ENCODE measurements at places on chromosomes 7 and 10.

DNA sequence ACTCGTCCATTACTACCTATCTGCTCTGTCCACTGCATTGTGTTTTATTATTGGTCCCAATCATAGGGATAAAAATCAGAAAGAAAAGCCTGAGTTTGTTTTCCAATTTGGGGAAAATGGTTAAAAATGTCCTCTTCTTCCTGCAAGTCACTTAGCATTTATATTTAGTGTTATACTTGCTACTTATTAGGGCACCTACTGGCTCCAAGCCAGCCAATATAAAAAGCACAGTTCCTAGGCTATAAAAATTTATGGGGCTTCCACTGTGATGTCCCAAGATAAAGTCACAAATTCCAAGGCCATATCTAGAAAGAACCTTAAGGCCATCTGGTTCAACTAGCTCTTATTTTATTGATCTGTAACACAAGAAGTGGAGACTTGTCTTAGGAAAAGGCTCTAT is 3.2 kb downstream of the SLC35B4 start:
- no peak for DNase-seq

DNA sequence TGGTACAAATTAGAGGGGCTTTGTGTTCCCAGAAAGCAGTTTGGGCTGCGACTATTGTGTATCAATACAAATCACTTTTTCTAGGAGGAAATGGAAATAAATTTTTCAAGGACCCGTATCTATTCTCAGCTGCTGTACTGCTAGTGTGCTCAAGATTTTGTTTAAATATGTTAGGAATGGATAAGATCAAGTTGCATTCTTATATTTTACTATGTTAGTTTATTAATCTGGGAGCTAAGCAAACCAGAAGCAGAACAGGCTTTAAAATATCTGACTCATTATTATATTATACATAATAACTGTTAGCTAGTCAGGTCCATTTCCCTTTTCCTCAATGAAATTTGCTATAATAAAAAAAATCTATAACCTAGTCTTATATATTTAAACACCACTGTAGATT is 11.1 kb upstream of the GLCCI1 start:
- no peak for DNase-seq

DNA sequence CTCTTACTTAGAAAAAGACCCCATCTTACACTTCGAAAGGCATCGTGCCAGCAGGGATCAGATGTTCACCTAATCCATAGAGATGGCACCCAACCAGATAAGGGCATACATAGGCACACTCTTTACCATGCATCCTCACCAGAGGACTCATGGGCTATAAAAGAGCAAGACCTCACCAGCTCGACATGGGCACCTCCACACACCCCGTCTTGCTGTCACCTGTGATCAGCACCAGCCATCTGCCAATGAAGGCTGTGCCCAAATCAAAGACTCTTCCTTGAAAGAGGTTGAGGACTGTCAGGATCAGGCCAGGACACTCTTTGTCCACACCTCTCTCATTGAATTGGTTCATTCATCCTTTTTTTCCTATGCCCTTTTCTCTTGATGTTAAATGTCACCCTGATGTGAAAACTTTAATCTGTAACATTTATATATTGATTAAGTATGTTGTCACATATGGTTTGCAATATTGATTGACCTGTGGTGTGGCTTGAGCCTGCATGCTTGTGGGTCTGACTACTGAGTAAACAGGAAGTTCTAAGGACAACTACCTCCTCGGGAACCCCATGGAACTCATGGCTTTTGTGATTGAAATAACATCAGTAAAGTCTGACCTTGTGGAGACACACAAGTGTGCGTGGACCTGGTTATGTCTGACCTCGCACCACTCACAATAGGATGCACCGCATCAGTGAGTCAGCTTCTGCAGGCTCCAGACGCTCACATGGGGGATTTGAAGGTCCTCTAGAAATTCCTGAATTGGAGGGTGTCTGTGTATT is 75.5 kb downstream of the HTR5A start:
- no peak for DNase-seq

GRCh38 chr10:122657729-122658128 is 41.9 kb downstream of the C10orf120 start:
- DNase-seq, result no peak

DNA sequence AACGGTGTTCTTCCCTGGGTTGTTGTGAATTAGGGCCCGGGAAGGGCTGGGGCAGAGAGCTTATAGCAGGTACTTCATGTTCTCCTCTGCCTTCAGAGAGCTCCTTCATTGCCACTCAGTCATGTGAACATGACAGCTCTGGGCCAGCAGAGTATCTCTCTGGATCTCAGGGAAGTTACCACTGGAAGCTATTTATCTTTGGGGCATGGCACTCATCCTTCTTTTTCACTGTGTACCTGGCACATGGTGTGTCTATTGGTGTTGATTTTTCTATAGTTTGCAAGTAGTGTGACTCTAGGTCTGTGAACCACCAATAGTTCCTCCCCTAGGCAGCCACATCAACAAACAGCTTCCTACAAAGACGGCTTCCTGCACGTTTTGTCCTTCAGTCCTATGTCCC is 156.6 kb downstream of the PKD1L1 start:
- no peak for DNase-seq

GRCh38 chr7:6274743-6275142 is 2.3 kb upstream of the CYTH3 start:
- DNase-seq, result no peak
